Stimulated activated CD8-positive, alpha-beta memory T cell treated with anti-CD3 and anti-CD28 coated beads, Interleukin-4, amount 100 ng/mL, for 1 hour (primary cell): ENCODE measurements at places on chromosomes 2 and 18.

GRCh38 chr18:75114231-75114764 lies 94.6 kb downstream of the PTGR3 start:
- no peak for DNase-seq

GRCh38 chr18:13406736-13407135 lies 188.2 kb downstream of the LDLRAD4 start:
- DNase-seq: no peak

GRCh38 chr18:74651327-74652128 lies 53.9 kb downstream of the ZNF407 start:
- DNase-seq: no peak

- no peak for DNase-seq
Measured at GRCh38 chr2:129812071-129812470, 167.4 kb upstream of the RAB6C start.

DNA sequence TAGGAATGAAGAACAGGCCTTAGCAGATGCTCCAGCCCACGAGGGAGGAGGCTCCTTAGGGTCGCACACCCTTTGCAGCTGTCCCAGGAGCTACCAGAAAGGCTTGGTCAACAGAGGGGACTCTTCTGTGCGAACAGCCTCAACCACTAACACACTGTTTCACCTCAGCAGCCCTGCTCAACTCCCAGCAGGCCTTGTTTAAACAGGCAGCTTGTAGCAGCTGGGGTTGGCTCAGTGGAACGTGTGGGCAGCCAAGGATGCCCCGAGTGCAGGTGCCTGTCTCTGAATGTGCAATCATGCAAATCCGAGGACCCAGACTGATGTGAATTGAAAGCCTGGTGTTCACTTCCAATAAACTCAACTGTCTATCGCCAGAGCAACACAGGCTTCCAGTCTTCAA lies 88.7 kb upstream of the CXCR4 start:
- no peak for DNase-seq

DNA sequence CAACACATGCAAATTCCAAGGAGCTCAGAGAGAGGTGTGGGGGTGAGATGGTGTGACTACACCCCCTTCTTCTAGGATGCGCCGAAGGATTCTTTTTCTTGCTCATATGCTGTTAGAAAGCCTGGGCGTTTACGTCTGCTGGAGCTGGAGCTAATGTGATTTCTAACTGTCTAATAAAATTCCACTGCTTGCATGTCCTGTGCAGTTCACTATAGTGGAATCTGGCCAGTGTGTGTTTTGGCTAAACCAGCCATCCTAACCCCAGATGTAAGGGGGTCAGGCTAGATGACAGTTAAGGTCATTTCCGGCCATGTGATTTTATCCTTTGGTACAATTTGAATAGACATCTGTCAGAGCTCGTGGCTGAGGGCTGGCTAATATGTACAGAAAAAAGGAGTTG lies 194.1 kb downstream of the PRKCE start:
- DNase-seq: no peak

GRCh38 chr2:237964578-237965404 lies 2.0 kb upstream of the UBE2F start:
- DNase-seq: no peak

DNA sequence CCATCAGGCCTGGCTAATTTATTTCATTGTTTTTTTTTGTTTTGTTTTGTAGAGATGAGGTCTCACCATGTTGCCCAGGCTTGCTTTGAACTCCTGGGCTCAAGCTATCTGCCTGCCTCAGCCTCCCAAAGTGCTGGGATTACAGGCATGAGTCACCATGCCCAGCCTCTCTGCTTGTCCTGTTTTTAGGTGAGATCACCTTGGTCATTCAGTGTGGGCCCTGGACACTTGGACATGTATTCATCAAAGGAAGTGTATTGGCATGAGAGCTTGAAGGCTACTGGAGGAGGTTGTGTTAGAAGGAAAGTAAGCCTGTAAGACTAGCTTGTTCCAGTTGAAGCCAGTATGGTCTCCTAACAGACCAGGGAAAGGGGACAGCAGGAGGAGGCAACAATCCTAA lies 229.2 kb upstream of the RGPD4 start:
- no peak for DNase-seq

GRCh38 chr2:17470855-17471641 lies 47.2 kb downstream of the RAD51AP2 start:
- DNase-seq: no peak

DNA sequence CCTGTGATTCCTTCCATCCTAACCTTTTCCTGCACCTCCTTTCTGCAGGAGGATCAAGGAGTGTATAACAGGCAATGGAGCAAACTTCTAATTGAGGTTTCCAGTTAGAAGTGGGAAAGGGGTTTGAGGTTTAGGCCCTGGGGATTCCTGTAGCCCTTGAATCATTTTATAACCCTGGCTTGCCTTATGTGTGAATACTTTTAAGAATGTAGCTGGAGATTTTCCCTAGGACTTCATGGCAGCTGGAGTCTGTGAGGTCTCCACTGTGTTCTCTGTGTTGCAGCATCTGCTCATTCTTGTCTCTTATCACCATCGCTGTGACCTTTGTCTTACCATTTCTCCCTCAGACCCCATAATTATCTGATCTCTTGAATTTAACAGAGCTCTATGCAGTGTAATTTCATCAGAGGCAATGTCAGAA lies 370.2 kb upstream of the SLC14A2 start:
- DNase-seq: no peak

- DNase-seq: no peak
Measured at GRCh38 chr2:218744615-218745014, 34.0 kb downstream of the TTLL4 start.

DNA sequence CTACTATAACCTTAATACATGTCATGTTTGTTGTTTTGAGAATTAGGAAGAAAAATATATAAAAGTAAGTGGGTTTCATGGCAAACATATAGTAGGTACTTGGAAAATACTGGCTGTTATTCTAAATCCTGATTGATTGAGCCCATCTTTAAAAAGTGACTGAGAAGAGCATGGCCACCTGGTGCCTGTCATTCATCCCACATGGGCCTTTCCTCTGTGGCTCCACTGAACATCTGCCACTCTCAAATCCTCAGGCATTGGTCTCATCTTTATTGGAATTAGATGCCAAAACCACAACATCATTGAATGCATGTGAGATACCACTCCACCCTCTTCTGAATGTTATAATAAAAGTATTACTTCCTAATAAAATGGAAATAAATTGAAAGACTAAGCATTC lies 101.6 kb upstream of the TTN start:
- no peak for DNase-seq

DNA sequence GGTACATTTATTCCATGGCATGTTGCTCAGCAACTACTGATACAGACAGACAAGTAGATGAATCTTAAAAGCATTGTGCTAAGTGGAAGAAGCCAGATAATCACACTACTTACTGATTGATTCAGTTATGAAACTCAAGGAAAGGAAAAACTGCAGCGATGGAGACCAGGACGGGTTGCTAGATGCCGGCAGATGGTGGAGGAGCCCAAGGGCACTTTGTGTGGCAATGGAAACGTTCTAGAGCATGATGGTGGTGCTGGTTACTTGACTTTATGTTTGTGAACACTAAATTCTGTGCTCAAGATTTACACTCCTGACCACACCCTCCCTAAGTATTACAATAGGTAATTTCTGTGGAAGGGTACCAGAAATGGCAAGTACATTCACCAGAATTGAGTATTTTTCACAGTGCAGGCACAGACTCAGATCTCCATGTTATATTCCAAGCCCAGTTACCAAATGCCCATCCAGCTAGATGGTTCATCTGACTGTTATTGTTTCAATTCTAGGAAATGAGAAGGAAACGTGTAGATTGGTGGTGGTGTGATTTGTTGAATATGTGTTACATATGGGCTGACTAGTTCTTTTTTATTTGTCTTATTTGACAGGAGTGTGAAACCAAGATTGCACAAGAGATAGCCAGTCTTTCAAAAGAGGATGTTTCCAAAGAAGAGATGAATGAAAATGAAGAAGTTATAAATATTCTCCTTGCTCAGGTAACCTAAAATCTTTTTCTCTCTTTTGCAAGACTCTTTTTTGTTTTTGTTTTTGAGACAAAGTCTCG lies 55.1 kb downstream of the RALBP1 start:
- no peak for DNase-seq

- peak; percentile 12 for DNase-seq
Measured at GRCh38 chr18:49898421-49898820, 85.1 kb upstream of the ACAA2 start.

- no peak for DNase-seq
Measured at GRCh38 chr18:43180814-43181213, 65.3 kb upstream of the RIT2 start.

GRCh38 chr18:48973731-48974130 lies 23.0 kb upstream of the SMAD7 start:
- DNase-seq: no peak

DNA sequence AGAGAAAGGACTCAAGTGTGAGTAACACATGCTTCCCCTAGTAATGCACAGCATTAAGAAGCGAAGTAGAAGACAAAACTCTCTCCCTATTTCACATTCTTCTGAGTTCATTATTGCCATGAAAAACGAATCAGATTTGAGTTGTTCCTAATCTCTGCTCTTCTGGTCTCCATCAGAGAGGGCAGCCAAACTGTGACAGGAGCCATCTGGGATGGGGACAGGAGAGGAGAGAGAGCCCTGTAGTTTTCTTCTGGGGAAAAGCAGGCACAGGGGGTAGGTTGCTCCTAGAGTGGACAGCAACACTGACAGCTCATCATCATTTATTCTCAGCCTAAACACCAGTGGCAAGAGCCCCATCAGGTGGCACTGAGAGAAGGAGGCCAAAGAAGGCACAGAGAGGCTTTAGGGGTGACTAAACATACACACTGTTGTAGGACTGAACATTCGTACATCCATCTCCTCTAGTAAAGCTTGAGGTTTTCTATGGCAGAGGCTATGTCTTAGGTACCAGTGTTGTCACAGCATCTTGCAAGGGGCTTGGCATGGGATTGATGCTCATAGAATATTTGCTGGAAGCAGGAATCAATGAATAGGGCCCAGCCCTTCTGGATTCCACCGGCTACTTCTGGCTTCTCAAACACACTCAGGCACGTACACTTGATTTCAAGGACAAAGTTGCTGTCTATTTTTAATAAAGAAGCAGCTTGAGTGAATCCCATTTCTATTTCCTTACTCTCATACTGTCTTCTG lies 33.1 kb downstream of the SLC8A1 start:
- DNase-seq: no peak
